ENCODE measurements at places on chromosomes 12 and 14.

GRCh38 chr12:53613821-53614220 lies 12.4 kb downstream of the ATF7 start:
- DNase-seq: no peak

GRCh38 chr14:70838076-70838475 lies 28.8 kb upstream of the MAP3K9 start:
- peak; percentile 59 for DNase-seq

GRCh38 chr14:54687750-54688119 lies 120.8 kb downstream of the SAMD4A start:
- no peak for DNase-seq

DNA sequence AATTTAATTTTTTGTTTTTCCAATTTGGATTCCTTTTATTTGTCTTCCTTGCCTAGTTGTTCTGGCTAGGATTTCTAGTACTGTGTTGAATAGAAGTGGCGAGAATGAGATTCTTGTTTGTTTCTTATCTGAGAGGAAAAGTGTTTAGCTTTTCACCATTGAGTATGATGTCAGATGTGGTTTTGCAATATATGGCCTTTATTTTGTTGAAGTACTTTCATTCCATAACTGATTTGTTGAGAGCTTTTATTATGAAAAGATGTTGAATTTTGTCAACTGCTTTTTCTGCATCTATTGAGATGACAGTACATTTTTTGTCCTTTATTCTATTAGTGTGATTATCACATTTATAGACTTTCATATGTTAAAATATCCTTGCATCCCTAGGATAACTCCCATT lies 462.0 kb downstream of the CCDC91 start:
- DNase-seq: no peak

DNA sequence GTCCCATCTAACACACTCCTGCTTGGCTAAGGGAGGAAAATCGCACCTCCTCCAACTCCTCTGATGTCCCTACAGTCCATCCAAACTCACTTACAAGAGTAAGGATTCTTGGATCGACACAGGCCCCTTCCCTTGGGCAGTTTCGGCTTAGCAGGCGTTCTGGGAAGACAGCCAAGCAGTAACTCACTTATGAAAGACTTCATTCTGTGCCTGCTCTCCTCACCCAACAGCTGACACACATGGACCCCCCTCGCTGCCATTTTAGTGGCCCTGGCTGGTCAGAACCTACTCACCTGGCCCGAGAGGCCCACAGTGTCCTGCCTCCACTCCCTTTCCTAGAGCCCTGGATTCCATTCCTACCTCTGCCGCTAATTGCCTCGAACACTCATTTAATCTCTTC lies 52.3 kb upstream of the BCL2L14 start:
- peak; percentile 24 for DNase-seq

Measured in hepatocyte (in vitro differentiated cells).